ENCODE measurements at places on chromosomes 3 and 15.
A peak's percentile ranks its signal among the peaks of the same experiment; 100 is the strongest.

GRCh38 chr3:102512734-102513504 is 78.1 kb downstream of the ZPLD1 start:
- no peak for DNase-seq

DNA sequence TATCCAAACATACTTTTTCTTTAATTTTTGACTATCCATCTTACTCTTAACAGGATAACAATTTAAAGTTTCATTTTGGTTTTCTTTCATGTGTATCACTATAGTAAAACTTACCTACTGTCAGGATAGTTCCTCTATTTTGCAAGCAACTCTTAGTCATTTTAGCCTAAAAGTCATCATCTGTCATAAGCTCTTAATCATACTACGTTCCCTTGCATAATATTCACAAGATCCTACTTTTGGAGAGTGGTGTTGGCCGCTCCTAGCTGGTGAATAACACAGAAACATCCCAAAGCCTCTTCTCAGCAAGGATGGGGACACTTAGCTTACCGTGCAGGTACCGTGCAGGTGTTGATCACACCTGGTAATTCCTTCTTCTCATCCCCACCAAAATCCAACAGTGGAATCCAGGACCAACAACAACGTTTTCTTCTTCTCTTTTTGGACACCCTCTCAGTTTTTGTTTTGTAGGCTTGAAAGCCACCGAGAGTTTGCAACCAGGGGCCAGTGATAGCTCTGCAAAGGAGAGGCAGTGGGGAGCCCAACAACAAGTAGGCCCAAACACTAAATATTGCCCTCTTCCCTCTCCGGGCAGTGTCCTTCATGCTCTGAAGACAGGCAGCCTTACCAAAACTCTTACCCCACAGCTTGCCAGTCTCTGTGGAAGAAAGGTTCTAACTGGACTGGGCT is 433 bp downstream of the FILIP1L start:
- no peak for DNase-seq

- no peak for DNase-seq
These were observed 27.4 kb downstream of the MIX23 start for GRCh38 chr3:122355612-122356011.

GRCh38 chr15:85421116-85421925 is 40.9 kb downstream of the AKAP13 start:
- peak; percentile 20 for DNase-seq

- peak; percentile 94 for DNase-seq
These were observed 67.7 kb downstream of the SLC30A4 start for GRCh38 chr15:45454814-45455213.

GRCh38 chr3:15989419-15989818 is 185.1 kb upstream of the GALNT15 start:
- no peak for DNase-seq

DNA sequence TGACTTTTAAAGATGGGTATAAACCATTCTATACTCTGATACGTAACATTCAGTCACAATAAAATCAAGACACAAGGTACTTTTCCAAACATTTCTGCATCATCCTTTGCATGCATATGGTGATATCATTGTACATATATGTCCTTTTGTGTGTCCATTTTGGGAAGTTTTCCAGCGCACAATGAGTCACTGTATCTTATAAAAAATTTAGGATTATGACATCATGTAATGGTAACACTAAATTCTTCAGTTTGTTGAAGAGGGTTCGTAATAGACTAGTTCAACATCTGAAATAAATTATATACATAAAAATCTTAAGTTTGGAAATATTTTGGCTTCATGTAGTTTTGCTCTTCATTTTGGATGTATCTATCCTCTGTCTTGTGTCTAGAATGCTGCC is 480.9 kb downstream of the ROBO1 start:
- DNase-seq = no peak

DNA sequence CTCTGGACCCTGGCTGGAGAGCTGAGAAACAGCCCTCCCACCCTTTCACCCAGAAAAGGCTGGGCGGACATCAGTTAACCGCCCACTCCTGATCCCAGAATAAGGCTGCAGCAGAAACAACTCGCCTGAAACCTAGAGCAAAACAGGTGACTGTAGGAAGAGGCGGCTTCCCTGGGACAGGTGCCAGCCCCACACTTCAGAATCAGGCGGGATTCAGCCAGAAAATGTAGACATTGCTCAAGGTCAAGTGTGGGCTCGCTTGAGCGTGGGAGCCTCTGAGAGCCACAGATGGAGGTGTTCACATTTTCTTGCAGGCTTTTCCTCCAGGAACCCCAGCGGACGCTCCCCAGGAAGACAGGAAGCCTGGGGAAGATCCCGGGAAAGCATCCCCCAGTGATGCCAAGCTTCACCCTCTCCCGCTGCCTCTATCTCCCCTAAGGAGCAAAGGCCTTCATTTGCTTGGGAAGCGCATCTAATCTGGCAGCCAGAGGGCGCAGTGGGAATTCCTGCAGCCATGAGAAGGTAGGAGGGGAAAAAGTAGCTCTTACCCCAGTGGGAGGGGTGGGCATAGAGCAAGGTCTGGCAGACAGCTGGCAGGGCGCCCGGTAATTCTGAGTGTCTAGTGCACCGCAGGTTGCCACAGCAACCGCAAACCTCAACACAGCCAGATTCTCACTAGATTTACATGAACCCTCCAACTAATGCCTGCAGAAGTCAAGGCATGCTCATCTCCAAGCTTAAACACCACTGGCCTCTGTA is 77.7 kb downstream of the OCA2 start:
- peak; percentile 42 for DNase-seq

GRCh38 chr15:73879426-73879825 is 6.1 kb downstream of the TBC1D21 start:
- no peak for DNase-seq

DNA sequence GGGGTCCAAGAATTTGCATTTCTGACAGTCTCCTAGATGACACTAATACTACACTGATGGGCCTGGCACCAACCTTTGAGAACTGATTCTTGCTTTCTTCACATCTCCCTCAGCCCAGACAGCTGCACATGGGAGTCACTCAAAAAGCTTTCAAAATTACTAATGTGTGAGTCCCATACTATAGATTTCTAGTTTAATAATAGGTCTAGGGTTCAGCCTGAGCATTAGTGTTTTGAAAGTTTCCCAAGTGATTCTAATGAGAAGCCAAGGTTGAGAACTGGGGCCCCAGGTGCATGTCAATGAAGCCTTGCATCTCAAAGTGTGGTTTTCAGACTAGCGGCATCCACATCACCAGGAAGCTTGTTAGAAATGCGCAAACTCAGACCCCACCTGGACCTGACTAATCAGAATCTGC is 159.9 kb upstream of the CMC1 start:
- no peak for DNase-seq

DNA sequence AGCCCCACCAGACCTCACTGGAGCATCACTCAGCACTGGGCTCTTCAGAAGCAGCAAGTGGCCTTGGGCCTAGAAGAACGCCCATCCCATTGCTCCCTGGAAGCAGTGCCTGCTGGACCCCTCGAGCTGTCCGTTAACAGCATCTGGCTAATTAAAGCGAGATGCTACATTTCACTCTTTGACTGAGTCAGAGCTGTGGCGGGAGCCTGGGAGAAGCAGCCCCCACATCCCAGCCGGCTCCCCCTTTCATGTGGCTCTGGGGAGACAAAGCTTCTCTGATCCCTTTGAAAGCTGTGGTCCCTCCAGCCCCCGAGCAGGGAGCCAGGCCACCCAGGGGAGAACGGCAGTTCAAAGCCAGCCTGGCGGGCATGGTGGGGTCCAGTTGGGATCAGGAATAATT is 103.7 kb downstream of the MEGF11 start:
- no peak for DNase-seq

DNA sequence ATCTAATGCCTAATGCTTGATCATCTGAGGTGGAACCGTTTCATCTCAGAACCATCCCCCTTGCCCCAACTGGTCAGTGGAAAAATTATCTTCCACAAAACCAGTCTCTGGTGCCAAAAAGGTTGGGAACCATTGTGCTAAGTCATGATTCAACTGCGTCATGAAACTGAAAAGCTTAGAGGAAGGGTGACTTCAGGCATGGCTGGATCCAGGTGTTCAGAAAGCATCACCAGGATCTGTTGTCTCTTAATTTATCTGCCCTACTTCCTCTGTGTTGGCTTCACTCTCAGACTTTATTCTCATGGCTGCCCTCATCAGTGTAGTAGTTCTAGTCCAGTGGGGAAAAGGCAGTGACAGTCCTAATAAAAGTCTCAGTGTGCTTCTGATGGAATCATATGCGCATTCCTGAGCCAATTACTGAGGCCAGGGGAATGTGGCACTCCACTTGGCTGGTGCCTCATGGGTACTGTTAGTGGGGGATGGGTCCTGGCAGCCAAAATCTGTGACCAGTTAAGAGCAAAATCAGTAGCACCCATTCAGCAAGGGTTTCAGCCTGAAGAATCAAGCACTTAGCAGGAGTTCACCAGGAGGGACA is 110.3 kb downstream of the WNT5A start:
- DNase-seq = peak; percentile 11

- DNase-seq = no peak
These were observed 45.5 kb downstream of the COL8A1 start for GRCh38 chr3:99683876-99684275.

DNA sequence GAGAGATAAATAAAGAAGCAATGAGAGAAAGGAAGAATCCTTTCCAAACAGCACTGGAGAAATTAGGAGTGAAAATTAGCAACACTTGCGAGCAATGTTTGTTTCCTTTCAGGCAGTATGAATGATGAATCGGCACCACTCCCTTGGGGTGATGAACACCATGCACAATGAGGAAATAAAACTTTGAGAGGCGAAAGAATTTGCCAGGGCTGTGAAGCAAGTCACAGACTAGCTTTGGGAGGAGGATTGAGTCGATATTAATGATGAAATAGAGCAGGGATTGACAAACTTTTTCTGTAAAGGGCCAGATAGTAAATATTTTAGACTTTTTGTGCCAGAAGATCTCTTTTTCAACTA is 237.7 kb downstream of the AGBL1 start:
- peak; percentile 32 for DNase-seq

GRCh38 chr3:72722930-72723726 is 125.1 kb downstream of the SHQ1 start:
- DNase-seq = peak; percentile 57

GRCh38 chr3:56796202-56796601 is 5.5 kb downstream of the ARHGEF3 start:
- peak; percentile 25 for DNase-seq

DNA sequence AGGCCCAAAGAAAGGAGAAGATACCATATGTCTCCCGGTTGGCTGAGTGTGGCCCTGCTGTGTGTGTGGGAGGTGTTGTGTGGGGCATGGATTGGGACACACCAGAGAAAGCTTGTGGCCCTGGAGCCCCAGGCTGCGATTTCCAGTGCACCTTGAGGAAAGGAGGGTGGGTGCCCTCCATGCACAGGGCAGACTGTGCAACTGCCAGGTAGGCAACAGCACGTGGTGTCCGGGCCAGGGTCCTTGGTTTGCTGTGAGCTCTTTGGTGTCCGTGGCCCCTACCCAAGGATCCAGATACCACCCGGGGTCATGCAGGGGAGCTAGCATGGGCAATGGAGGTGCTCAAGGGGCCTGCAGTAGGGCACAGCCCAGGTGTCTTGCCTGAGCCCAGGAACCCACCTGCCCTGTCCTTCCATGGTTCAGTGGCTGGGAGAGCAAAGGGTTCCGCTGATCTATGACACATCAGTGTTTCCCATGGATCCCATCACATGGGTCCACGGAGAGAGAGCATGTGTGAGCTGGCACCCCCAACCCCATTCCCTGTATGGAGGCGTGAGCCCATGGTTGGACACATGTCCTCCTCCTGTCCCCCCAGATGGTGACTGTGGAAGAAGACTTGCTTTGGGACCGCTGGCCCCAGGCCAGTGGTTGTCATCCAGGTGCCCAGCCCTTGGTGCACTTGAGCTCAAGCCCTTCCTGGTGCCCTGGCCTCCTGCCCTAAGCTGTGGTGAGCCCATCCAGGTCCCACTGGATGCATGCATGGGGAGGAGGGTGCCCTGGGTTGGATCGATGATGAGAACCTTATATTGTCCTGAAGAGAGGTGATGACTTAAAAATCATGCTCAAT is 223.4 kb downstream of the SNRPN start:
- DNase-seq = no peak
